ENCODE measurements at places on chromosomes 16 and 17.

GRCh38 chr16:47638175-47638574, 177.0 kb downstream of the PHKB start:
- no peak for DNase-seq

DNA sequence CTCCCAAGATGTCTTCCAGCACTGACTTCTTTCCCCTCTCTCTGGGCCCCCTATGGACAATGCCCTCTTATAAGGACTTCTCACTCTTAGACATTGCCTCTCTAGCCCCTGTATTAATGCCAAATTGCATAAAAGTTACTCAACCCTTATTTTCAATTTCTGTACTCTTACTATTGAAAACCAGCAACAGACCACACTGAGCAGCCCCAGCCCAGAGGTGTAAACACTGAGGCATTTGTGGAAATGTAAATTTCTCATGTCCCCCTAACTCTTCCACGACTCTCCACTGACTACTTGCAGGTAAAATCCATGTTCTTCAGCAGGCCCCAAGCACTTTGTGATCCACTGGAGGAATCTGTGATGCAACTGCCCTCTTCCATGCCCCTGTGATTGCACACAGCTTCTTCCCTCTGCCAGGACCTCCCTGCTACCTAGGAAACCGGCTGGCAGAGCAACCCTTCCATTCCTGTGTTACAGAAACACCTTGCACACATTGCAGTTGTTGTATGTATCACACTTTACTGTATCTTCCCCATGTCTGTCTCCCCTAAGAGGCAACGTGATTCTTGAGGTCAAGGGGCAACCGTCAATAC, 4.4 kb downstream of the N4BP1 start:
- no peak for DNase-seq

- no peak for DNase-seq
These were observed 604 bp downstream of the HS3ST3B1 start for GRCh38 chr17:14301279-14302090.

DNA sequence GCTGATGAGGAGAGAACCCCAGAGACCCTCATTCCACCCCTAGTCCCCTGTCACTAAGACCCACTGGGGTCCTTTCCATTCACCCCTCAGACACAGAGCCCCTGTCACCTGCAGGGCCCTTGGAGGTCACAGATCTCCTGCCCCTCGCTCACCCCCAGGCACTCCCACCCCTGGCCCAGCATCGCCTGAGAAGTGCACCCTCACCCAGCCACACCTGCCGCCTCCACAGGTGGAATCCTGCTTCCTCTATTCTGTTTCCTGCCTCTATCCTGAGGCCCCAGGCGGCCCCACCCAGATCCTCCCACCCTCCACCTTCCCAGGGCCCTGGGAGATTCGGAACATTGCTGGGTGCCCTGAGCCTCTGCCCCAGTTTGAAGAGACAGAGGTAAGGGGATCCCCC, 13.8 kb upstream of the KRT17 start:
- DNase-seq = no peak

- no peak for DNase-seq
These were observed 3.1 kb upstream of the RHBDL1 start for GRCh38 chr16:672371-672770.

DNA sequence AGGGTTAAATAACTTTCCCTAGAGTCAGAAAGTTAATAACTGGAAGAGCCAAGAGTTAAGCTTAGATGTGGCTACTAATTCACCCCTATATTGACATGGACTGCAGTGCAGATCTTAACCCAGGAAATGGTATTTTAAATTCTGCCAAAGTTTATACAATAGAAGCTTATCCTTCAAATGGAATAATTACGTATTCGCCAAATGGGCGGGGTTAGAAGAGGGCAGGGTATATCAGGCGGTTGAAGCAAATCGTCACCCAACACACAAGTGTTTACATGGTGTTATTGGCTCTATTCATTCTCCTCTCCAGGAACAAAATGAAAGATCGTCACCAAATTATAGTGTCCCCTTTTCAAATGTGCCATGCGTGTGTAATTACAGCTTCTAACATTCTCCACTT, 182.7 kb downstream of the PRKCB start:
- no peak for DNase-seq

DNA sequence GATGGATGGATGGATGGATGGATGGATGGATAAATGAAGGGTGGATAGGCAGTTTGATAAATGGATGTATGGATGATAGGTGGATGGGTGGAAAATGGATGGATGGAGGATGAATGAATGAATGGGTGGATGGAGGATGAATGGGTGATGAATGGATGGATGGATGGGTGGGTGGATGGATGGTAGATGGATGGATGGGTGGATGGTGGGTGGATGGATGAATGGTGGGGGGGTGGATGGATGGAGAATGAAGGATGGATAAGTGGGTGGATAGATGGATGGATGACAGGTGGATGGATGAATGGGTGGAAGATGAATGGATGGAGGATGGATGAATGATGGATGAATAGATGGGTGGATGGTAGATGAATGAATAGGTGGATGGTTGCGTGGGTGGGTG, 70.1 kb upstream of the BCO1 start:
- no peak for DNase-seq

DNA sequence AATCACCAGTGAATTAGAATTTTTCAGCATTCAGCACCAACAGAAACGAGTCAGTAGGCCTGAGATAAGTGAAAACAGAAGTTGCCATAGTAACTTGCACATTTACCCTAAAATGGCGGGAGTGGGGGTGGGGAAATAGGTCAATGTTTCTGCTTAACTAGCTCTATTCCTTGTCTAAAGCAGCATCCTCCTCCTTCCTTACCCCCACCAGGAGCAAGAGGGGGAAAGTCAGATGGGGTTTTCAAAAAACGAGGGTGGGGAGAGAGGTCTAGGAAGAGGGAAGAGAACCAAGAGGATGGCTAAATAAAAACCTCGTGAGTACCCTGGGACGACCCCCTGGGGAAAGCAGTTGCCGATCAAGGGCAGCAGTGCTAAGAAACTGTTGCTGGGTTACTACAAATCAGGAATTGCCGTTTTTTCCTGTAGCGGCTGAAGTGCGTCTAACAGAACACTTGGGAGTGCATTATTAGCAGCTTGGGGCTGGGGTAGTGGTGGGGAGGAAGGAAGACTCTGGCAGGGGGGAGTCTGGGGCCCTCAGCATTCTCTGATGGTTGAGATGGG, 34.4 kb upstream of the MNT start:
- no peak for DNase-seq
